ENCODE measurements at places on chromosomes 13 and 19.

DNA sequence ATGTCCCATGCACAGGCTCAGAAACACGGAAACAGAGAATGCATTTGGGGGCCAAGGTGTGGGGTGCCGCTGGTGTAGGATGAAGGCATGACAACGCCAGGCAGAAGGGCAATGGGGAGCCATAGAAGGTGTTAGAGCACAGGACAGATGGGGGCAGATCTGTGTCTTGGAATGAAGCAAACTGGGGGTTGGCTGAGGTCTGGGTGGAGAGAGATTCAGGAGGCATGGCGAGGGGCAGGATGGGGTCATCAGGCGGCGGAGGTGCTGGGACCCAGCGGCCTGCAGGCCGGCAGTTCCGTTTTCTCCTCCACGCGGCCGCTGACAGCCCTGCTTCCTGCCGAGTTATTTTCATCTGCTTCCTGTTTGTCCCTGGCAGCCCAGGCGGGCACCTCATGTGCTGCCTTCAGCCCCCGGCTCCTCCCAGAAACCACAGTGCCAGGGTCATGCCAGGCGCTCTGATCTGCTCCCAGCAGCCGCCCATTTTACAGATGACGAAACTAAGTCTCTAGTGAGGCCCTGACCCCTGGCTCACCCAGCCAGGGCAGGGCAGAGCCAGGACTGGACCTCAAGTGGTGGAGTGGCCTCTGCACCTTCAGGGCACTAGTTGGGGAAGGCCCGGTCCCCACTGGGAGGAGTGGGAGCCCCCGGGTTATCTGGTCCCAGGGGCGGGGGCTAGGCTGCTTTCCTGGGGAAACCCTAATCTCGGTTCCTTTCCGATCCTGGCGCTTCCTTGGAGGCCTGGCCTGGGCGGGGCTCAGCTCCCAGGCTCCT is 2.2 kb downstream of the ARHGAP45 start:
- DNase-seq = peak; percentile 71

DNA sequence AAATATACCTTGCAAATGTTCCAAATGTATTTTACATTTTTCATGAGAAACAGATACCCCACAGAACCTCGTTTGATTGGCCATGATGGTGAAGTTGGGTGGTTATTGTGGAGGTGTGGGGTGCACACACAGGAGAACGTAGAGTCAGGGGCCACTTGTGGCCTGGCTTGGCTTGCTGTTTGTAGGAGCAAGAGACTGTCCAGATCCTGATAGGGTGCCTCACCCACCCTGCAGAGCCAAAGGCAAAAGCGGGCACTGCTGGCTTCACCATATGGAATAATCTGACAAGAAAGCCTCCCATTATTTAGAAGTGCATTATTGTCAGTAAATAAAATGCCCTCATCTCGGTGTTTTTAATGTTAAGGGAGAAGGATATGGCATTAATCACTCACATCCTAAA is 330.2 kb downstream of the TEX29 start:
- peak; percentile 6 for DNase-seq

DNA sequence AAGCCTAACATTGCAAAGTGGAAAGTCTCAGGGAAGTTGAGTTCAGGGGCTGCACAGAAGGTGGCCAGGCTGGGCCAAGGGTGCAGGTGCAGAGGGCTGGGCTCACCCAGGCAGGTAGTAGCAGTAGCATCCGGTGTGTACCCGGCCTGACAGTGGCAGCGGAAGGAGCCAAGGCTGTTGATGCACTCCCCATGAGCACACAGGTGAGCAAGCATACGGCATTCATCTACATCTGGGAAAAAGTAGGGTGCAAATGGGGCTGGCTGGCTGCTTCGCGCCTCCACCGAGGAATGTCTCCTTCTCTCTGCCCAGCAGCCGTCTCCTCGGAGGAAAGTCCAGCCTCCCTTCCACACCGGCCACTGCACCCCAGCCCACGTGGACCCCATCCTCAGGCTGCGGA is 30.6 kb downstream of the CCL25 start:
- no peak for DNase-seq

DNA sequence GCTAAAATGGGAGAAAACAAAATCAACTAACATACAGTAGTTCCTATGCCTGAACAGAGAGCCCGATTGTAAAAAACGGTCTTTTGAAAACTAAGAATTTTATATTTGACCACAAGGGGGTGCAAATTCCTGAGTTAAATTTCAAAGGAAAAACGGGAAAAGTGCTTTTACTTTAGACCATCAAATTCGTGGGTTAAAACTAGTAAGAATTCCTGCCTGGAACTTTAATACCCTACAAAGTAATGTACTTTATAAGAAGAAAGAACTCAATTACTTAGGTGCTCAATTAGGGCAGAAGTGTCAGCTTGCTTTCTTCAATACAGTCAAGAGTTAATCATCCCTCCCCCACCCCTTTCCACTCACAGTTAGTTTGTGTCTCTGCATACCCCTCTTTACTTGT is 69.8 kb downstream of the KCNRG start:
- DNase-seq = no peak

DNA sequence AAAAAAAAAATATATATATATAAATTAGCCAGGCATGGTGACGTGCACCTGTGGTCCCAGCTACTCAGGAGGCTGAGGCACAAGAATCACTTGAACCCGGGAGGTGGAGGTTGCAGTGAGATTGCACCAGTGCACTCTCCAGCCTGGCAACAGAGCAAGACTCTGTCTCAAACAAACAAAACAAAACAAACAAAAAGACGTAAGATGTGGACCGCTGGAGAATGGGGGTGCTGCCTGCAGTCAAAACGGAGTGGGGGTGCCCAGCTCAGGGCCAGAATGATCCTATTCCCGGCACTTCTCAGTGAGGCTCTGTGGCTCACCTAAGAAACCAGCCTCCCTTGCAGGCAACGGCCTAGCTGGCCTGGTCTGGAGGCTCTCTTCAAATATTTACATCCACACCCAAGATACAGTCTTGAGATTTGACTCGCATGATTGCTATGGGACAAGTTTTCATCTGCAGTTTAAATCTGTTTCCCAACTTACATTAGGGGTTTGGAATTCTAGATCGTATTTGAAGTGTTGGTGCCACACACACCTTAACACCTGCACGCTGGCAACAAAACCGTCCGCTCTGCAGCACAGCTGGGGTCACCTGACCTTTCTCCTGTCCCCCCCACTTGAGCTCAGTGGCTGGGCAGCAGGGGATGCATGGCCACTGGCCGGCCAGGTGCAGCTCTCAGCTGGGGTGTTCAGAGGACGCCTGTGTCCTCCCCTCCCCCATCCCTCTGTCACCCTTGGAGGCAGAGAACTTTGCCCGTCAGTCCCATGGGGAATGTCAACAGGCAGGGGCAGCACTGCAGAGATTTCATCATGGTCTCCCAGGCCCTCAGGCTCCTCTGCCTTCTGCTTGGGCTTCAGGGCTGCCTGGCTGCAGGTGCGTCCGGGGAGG is at the start of gene F7:
Gene F7 (plus strand): TSS at position 760 of the 889 bp plus-strand sequence. CDS start 51 bp downstream, at position 811.
- DNase-seq = no peak
